ENCODE measurements at places on chromosomes 5 and 9.

DNA sequence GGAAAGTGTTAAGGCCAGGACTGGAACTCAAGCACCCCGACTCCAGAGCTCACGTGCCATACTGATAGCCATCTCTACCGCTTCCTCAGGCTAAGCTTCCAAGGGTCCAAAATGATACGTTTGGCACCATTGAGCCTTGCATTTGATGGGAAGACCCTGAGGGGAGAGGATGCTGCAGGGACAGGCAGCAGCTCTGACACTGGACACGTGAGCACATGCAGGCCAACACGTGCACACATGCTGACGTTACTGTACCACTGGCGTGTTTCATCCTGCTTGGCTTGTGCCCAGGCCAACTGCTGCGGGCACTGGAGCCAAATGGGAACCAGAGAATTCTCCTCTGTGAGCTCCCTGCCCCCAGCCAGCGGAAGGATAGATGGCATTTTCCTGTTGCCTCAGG lies 5.2 kb downstream of the FAT2 start:
- DNase-seq = no peak

DNA sequence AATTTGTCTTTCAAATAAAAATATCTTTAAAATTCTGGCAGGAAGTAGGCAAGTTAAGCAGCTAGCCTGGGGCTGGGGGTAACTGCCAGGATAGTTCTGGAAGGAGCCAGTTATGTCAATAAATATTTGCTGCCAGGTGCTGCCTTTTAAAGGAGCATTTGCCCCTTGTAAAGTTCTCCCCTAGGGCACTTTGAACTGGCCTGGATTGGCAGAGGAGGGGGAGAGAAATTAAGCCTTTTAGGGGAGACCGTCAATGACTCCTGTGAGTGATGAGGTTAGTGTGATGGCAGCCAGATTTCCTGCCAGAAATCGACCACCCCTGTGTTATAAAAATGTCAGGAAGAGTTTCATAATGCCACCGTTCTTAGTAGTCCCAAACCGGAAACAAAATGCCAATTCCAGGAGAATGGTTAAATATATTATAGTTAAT lies 89.8 kb upstream of the ELL2 start:
- no peak for DNase-seq

DNA sequence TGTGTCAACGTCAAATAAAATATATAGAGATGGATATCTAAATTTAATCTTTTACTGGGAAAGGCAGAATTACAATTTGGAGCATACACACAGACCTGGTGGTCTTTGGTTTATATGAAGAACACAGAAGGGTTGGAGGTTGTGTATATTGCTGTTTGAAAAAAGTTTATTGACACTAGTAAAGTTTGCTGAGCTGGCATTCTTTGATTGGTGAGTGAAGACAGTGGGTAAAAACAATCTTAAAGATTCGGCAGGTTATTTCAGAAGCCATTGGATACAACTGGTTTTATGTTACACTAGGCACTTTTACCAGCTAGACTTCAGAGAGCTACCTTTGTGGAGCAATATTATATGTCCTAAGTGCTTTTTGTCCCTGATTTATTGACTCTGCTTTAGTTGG lies 27.2 kb downstream of the IZUMO3 start:
- DNase-seq = no peak

GRCh38 chr5:128491291-128491690 lies 46.8 kb downstream of the FBN2 start:
- DNase-seq = no peak

GRCh38 chr5:66122379-66123034 lies 21.6 kb upstream of the SREK1 start:
- DNase-seq = no peak

- DNase-seq = no peak
These were observed 471.1 kb downstream of the DMAC1 start for GRCh38 chr9:7328453-7328852.

GRCh38 chr9:128020692-128021091 lies 39.9 kb upstream of the EEIG1 start:
- DNase-seq = no peak

DNA sequence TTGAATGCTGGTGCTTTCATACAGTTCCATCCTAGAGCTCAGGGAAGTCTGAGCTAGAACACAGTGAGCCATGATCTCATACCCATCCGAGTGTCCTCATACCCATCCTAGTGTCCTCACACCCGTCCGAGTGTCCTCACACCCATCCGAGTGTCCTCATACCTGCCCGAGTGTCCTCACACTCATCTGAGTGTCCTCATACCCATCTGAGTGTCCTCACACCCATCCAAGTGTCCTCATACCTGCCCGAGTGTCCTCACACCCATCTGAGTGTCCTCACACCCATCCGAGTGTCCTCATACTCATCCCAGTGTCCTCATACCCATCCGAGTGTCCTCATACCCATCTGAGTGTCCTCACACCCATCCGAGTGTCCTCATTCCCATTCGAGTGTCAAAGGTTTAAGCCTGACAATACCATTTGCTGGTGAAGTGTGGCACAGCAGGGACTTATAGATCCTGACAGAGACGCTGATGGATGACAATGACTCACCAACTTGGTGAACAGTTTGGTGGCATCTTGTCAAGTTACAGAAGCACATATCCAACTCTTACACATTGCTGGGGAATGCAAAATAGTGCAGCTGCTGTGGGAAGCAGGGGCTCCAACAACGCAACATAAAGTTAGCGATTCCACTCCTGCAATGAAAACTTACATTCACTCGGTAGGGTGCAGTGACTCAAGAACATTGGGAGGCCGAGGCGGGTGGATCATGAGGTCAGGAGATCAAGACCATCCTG lies 77.0 kb upstream of the COL5A1 start:
- DNase-seq = no peak

GRCh38 chr5:560792-561166 lies 36.5 kb upstream of the SLC9A3 start:
- DNase-seq = no peak

- DNase-seq = no peak
These were observed 96.5 kb downstream of the PBX3 start for GRCh38 chr9:125843646-125844045.

DNA sequence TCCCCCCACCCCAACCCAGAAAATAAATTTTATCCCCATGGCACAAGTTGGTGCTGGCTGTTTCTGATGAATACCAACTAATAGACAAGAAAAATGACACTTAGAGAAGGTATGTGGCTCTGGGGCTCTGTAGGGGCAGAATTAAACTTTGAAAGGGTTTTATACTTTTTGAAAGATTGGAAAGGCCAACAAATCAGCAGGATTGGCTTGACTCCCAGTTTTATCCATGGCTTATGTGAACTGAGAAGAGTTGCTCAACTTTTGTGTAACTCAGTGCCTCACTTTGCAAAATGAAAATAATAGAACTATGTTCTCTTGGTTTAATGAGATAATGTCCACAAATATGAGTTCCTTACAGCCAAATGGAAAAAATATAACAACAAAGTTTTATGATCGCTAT lies 288.9 kb upstream of the KIF2A start:
- DNase-seq = no peak

DNA sequence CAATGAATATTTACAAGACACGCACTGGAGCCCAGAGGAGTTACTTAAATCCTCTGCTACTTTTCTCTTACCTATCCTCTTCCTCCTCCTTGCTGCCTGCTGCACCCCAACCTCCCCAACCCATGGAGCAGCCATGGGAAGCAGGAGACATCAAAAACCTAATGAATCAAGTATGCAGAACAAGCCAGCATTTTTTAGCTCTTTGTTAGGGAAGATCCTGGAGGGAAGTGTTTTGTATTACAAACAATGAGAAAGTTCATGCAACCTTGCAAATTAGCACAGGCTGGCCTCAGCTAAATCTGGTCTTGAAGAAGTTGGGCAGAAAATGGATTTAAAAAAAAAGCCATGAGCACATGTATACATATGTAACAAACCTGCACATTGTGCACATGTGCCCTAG lies 498.8 kb downstream of the KIF4B start:
- DNase-seq = no peak

GRCh38 chr9:127874301-127875221 lies 2.9 kb downstream of the AK1 start:
- no peak for DNase-seq

GRCh38 chr5:159052401-159053011 lies 47.2 kb downstream of the EBF1 start:
- DNase-seq = no peak

DNA sequence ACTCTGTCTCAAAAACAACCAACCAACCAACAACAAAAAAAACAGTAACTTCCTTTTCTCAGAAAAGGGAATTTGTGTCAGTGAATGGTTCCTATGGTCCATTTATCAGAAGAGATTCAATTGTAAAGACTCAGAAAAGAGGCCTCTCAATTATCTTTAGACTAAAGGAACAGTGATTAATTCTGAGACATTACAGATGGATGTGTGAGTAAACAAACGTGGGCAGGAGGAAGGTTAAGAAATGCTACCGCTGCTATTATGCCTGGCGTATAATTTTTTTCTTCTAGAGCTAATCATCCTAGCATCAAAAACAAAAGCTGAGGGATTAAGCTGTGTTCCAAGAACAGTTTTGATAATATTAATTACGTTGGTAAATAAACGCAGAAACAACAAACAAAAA lies 52.9 kb upstream of the JMY start:
- DNase-seq = no peak

GRCh38 chr5:176810687-176811501 lies 535 bp downstream of the UNC5A start:
- DNase-seq = no peak

DNA sequence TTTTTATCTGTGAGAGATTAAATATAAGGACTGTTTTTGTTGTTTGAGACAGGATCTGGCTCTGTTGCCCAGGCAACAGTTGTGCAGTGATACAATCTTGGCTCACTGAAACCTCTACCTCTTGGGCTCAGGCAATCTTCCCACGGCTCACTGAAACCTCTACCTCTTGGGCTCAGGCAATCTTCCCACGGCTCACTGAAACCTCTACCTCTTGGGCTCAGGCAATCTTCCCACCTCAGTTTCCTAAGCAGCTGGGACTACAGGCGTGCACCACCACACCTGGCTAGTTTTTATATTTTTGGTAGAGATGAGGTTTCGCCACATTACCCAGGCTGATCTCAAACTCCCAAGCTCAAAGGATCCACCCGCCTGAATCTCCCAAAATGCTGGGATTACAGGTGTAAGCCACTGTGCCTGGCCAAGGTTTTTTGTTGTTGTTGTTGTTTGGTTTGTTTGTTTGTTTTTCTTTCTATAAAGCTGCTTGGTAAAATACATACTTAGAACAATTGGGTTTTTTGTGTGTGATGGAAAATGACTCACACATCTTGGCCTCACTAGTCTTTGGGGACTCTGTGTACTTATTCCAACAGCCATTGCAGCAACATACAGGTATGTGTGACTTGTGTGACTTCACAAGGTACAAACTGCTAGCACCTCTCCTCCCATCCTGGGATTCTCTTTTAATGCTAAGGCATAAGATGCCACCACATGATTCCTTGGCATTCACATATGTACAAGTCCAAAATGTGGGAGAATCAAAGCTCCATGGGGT lies 36.5 kb upstream of the RASA1 start:
- no peak for DNase-seq

- no peak for DNase-seq
These were observed 21.7 kb downstream of the FAT2 start for GRCh38 chr5:151569132-151570046.

- DNase-seq = no peak
These were observed 31.3 kb downstream of the FYB1 start for GRCh38 chr5:39187831-39188731.

GRCh38 chr5:173507171-173507570 lies 109.3 kb downstream of the BOD1 start:
- no peak for DNase-seq

GRCh38 chr5:134215757-134216156 lies 10.1 kb downstream of the PPP2CA start:
- DNase-seq = no peak

- DNase-seq = no peak
These were observed 17.5 kb upstream of the LHFPL2 start for GRCh38 chr5:78666041-78666444.

GRCh38 chr5:158429564-158429963 lies 570.6 kb upstream of the CLINT1 start:
- DNase-seq = no peak

GRCh38 chr9:36191290-36191645 lies 547 bp downstream of the CLTA start:
- peak; percentile 23 for DNase-seq

GRCh38 chr5:137278476-137278875 lies 220.7 kb downstream of the SPOCK1 start:
- DNase-seq = no peak

- DNase-seq = no peak
These were observed 97.0 kb downstream of the FBXL7 start for GRCh38 chr5:15596936-15597335.

Data from stimulated activated CD8-positive, alpha-beta memory T cell treated with anti-CD3 and anti-CD28 coated beads, Interleukin-4, amount 100 ng/mL, for 1 hour (primary cell).